ENCODE measurements at places on chromosomes 11 and 22.

GRCh38 chr11:2290351-2290841, 11.3 kb downstream of the C11orf21 start:
- DNase-seq, result no peak

GRCh38 chr11:80727315-80727714, 1286.5 kb upstream of the TENM4 start:
- DNase-seq, result peak; percentile 2

DNA sequence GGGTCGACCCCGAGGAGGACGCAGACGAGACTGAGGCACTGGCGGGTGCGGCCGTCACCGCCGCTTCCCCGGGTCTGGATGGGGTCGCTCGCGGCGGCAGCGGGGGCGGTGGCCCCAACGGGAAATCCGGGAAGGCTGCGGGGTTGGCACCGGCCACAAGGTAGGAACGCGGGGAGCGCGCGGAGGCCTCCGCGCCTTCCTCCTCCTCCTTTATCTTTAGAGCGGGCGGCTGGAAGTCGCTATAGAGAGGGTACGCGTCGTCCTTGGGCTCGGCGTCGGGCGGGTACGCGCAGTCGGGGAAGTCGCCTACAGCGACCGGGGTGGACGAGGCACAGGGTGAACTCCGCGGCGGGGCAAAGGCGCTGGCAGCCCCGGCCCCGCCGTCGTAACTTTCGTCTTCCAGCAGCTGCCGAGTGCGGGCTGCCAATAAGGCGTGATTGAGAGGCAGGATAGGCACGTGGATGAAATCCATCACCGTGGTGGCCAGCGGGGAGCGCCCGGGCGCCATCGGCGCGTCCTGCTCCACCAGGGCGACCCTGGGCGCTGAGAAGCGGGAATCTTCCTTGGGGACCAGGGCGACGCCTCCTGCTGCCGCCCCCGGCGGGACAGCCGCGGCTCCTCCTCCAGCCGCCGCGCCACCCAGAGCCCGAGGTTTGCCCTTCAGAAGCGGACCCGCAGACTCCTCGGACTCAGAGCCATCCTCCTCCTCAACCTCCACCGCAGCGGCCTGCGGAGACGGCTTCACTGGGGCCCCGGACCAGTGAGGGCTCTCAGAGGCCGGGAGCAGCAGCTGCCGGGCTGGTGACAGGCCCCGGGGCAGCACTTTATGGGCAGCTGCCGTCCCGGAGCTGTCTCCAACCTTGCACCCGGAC, 1.7 kb downstream of the PGR start:
- no peak for DNase-seq

GRCh38 chr11:88312628-88313027, 24.9 kb downstream of the CTSC start:
- DNase-seq, result peak; percentile 29

DNA sequence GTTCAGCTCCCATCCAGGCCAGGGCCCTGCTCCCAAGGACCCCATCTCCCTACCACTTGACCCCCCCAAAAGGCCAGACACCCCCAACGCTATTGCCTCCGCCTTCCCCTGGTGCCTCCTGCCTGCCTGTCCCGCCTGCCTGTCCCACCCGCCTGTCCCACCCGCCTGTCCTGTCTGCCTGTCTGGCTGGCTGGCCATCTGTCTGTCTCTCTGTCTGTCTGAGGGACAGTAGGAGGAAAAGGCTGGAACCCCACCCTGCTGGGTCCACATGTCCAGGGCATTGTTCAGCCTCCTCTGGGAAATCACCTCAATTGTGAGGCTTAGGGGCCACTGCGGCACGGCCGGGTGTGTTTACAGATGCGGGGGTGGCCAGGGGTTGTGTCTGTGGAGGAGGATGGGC, 25.3 kb upstream of the CBX7 start:
- no peak for DNase-seq

- peak; percentile 60 for DNase-seq
Measured at GRCh38 chr11:130042093-130042591, 27.6 kb upstream of the APLP2 start.

DNA sequence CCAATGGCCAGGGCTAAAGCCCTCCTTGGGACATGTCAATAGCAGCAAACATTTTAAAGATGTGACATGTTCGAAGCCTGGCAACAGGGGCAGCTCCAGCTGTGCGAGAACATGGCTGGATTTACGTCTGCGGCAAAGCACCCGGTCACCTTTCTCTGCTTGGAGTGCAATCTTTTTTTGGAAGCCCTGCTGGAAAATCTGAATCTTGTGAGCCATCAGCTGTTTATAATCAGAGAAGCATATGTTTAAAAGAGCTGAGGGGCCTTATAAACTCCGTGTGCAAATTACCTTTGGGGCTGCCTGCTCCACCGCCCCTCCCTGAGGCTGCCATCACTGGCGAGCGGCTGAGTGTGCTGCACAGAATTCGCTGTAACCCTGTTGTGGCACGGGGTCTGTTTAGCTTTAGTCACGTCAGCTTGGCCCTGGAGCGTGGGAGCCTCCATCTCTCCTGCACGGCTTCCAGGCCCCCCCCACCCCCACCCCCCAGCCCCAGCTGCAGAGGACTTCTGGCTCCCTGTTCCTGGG, 9.0 kb upstream of the KCNQ1OT1 start:
- no peak for DNase-seq

GRCh38 chr11:12653729-12654128, 20.5 kb upstream of the TEAD1 start:
- DNase-seq, result no peak

DNA sequence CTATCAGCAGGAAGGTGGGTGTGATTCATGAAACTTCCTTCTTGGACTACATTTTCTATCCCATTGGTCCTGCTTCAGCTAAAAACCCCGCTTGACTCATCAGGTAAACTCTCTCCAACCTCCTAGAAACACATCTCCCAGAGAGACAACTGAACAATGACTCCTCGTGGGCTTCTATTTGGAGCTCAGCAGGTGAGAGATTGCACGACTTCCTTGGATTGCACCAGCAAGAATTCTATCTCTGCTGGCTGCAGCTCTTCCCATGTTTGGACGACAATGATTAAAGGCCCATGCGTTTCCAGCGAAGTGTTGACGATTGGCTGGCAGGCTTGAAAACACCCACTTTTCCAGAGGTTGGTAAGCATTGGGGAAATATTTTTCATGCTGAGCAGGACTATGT, 216.1 kb upstream of the NTM start:
- DNase-seq, result no peak

GRCh38 chr11:68135161-68135560, 14.0 kb upstream of the CHKA start:
- no peak for DNase-seq

DNA sequence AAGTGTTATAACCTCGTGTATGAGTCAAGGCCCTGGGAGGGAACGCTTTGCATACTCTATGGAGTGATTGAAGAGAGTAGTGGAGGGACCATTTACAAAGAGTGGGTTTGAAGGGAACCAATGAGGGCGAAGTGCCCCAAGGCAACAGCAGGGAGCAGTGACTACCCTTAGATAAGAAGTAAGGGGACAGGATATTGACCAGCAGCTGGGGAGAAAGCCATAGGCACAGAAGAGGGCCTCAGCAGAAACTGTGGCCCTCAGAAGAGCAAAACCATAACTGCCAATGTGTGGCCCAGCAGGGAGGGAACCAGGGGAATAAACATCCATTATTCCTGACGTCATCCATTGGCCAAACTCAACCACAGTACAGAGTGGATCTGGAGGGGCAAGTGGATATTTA, 24.7 kb downstream of the PARVA start:
- DNase-seq, result no peak

GRCh38 chr11:103534959-103535358, 425.7 kb downstream of the DYNC2H1 start:
- DNase-seq, result no peak

- DNase-seq, result no peak
Measured at GRCh38 chr11:75768909-75769771, 562 bp downstream of the DGAT2 start.

GRCh38 chr22:23089010-23089409, 18.7 kb downstream of the GNAZ start:
- DNase-seq, result no peak

DNA sequence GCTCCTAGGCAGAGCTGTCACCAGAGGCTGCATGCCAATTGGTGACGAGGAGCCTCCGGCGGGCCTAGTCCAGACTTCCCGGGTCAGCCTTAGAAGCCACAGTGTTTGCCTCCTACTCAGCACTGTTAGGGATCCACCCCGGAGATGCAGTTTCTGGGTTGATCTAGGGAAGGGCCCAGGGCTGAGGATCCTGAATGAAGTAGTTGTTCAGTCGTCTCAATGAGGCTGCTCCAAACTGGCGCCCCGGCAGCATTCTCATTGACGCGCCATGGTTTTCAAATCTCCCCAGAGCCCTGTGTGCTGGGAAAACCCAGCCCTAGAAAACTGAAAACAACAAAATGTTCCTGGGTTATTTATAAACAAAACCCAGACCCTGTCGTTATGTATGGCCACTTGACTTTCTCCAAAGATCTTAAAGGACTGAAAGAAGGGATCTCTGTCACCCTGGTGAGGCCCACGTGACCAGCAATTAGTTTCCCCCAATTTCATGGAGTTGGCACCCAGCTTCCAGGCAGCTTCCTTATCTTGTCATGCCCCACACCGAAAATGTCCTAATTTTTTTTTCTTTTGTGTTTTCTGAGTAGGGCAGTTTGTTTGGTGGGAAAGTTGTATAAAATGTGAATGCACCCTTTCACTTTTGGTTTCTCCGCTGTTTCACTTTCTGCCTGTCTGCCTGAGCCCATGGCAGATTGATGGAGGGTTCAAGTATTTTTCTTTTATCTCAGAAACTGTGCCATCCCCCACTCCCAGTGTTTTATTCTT, 2.0 kb upstream of the EHD1 start:
- DNase-seq, result no peak

GRCh38 chr11:111327908-111328624, 29.7 kb downstream of the POU2AF3 start:
- DNase-seq, result no peak

DNA sequence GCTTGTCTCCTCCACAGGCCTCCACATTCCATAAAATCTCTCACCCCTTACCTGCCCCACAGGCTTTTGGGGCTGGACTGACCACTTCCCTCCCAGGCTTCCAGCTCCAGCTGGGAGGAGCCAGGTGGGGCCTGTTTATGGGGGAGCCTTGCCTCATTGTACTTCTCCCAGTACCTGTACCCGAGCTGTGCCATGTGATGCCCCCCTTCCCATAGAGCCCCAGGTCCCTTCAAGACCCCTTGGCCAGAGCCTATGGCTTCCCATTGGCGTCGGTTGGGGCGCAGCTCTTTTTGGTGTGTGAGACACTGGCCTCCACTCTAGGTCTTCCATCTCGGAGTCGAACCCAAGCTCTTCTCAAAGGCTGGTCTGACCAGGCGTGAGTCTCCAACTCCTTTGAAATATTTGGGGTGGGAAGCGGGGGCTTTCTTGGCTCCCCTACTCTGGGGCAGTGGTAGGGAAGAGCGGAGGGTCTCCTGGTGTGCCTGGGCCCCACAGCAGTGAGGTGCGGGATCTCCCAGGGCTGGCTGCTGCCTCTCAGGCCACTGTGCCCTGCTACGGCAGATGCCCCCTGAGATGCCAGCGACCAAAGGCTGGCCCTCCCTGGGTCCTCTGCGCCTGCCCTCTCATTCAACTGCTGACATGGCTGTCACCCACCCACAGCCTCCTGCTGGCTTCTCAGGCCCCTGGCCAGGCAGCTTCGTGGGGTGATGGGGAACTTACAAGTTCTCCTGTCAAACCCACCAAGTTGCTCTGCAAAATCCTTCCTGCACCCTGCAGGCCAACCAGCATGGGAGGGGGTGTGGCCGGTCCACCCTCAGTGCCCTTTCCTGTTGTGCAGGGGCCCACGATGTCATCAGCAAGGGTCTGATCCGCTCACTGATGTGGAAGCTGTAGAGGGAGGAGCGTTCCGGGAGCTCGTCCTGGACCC, 25.7 kb downstream of the DRICH1 start:
- DNase-seq, result no peak

- DNase-seq, result no peak
Measured at GRCh38 chr11:788953-789940, 643 bp downstream of the CEND1 start.

DNA sequence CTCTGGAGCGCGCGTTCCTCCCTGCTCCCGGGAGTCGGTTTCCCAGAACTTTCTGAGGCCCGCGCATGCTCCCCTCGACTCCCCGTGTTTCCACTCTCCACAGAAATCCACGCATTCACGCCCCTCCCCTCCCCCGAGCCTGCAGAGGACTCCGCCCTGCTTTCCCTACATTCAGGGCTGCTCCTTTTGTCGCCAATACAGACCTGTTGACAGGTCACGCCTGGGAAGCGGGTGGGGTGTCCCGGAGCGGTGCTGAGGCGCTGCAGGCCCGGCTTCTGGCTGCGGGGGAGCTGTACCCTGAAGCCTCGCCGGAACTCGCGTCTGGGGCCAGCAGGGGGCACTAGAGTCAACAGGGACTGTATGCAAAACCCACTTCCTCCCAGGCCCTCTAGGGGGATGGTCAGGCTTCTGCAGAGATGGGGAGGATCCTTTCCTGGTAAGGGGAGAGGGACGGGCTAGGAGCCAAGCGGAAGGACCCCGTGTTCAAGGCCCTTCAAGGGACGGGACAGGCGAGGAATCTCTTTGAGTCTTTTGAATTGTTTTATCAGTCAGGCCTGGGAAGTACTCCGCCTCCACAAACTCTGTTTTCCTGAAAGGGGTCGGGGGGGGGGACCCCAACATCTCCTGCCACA, at the start of gene PRAME:
TSS of gene PRAME (minus strand) at position 294 of the 632 bp plus-strand sequence. CDS start 2,433 bp downstream, outside the sequence.
- no peak for DNase-seq

- peak; percentile 9 for DNase-seq
Measured at GRCh38 chr11:124085583-124085982, 29.7 kb upstream of the VWA5A start.

DNA sequence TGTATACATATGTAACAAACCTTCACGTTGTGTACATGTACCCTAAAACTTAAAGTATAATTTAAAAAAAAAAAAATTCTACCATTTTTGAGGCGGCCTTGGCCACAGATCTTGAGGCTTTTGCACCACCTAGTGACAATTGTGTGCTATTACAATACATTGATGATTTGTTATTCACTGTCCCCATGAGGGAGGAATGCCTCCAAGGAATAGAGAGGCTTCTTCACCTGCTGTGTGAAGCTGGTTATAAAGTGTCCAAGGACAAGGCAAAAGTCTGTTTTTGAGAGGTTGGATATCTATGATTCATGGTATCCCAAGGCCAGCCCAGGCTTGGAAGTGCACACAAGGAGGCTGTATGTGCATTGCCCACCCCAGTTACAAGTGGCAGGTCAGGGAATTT, 30.7 kb downstream of the SLC22A25 start:
- no peak for DNase-seq
